ENCODE measurements at places on chromosomes 4 and X.

DNA sequence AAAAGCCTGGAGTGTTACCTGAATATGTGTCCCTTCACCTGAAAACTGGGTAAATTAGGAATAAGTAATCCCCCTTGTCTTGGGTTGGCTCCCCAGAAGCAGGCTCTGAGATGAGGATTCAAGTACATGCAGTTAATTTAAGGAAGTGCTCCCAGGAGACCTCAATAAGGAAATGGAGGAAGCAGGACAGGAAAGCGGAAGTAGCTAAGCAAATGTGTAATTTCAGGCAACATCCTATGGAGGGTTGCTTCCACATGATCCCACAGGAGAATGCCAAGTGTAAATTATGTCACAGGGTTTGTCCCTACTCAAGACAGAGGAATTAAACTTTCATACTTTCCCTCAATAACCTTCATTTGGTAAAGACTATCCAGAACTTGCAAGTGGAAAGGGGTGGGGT lies 48.1 kb upstream of the ARHGEF6 start:
- no peak for DNase-seq

- DNase-seq, result no peak
Observed at GRCh38 chrX:56600141-56600540, 36.7 kb downstream of the UBQLN2 start.

- no peak for DNase-seq
Observed at GRCh38 chr4:42482516-42483327, 85.4 kb downstream of the SHISA3 start.

- peak; percentile 81 for DNase-seq
Observed at GRCh38 chr4:102759831-102760644, 730 bp downstream of the MANBA start.

DNA sequence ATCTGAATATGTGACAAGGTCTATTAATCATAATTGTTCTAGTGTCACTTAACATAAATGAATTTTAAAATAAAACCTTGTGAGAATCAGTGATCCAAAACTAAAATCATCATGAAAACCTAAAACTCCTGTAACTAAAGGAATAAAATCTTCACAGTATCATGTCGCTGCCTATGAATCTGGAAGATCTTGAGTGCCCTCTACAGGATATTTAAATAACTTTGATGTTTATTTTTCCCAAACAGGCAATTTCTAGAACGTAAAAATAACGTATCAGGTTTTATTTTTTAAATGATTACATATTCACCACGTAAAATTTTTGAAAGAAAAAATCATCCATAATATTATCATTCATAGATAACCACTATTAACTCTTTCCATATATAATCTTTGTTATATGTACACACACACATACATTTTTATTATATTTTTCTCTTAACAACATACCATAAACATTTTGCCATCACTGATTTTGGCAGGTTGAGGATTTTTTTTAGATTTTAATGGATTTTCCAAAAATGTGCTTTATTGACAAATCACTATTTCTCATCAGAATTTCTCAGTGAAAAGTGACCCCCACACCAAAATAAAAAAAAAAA lies 79.6 kb downstream of the COMMD8 start:
- no peak for DNase-seq

- DNase-seq, result no peak
Observed at GRCh38 chr4:117987464-117987863, 46.8 kb upstream of the NDST3 start.

DNA sequence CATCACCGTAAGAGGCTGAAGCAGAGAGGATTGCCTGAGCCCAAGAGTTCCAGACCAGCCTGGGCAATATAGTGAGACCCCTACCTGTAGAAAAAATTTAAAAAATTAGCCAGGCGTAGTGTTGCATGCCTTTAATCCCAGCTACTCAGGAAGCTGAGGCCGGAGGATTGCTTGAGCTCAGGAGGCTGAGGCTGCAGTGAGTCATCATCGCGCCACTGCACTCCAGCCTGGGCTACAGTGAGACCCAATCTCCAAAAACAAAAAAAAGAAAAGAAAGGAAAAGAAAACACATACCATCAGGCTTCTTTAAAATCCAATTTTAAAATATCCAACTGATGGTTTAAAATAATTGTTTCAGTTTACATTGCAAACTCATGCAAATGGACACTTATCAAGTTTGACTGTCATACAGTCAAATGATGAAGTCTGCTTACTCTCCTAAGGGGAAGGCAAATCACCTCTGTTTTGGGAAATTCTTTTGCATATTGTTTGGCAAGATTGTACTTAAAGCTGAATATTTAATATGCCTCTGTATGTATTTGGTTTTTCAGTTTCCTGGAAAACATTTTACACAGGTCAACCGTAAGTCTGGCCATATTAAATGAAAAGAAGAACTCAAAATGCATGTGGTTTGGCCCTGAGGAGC lies 23.7 kb upstream of the TENM3 start:
- DNase-seq, result no peak

DNA sequence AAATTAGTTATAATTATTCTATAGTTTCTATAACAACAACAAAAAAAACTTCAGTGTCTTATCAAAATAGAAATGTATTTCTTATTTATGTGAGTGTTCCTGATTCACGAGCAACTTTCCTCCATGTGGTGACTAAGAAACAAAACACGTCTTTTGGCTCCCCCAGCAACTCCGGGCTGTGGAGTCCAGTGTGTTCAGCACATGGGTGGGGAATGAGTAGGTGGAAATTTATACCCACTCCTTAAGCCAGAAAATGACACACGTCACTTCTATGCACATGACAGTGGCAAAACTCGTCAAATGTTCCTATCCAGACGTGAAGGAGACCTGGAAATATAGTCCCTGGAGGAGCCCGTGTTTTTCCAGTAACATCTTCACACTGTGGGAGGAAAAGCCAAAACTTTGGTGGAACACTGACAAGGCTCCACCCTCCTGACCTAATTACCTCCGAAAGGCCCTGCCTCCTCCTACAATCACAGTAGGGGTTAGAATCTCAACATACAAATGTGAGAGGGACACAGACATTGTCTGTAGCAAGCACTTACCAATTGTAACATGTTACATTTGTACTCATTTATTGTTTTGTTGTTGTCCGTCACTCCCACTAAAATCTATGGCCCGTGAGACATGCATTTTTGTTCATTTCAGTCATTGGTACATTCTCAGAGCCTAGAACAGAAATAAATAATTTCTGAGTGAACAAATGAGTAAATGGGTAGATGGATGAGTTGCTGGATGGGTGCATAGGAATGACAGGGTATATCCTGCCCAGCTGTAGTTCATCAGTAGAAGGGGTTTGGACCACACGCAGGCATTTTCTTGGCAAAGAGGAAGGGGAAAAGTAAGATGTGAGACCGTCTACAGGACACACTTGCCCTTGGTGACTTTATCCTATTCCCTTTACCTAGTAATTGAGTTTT lies 605.8 kb upstream of the TENM3 start:
- no peak for DNase-seq

GRCh38 chr4:112901962-112902411 lies 147.5 kb upstream of the ANK2 start:
- no peak for DNase-seq

- no peak for DNase-seq
Observed at GRCh38 chrX:30620125-30620524, 33.1 kb upstream of the GK start.

DNA sequence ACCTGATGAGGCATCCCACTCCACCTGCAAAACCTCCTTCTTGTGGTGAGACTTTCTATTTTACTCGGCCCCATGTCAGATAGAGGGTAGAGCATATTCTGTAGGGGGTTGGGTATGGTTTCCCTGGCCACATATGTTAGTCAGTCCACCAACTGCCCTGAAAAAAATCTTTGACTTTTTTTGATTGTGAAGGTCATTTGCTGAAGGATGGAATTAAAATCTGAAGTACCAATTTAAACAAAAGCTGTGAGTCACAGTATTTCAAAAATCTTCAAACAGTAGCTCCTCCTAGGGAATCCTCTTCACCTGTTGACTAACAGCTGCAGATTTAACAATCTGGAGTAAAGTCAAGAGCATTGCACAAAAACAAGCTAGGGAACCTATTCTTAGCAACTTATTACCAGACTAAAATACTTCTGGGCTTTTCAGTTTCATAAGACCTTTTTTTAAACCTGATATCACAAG lies 8.0 kb upstream of the CCDC110 start:
- DNase-seq, result no peak

GRCh38 chr4:168852933-168853713 lies 156.9 kb downstream of the CBR4 start:
- DNase-seq, result no peak

DNA sequence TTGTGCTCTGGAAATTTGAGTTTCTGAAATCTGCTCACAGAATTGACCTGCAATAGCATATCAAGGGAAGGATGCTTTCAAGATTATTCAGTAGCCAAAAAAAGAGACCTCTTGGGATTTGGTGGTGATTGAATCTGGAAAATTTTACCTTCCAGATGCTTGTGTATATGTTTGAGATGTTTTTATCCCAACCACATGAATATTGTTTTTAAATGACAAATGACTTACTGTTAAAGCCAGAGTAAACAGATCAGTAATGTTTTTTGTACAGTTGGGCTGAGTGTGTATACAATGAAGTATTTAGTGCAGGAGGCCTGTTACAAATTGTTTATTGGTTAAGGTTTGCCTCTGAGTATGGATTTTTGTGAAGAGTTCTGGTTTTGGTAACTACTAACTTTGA lies 126.5 kb downstream of the CBR4 start:
- no peak for DNase-seq

- no peak for DNase-seq
Observed at GRCh38 chrX:15214588-15214987, 55.3 kb downstream of the ASB9 start.

- no peak for DNase-seq
Observed at GRCh38 chr4:56863441-56864139, 42.1 kb upstream of the SPINK2 start.

- no peak for DNase-seq
Observed at GRCh38 chr4:1417522-1418390, 11.5 kb upstream of the NKX1-1 start.
